ENCODE measurements at places on chromosomes 11 and 22. TPM values are rescaled to one million over a fixed set of nuclear protein-coding genes. Genes with fewer than 3 reads are reported as not detected.
A peak's percentile ranks its signal among the peaks of the same experiment; 100 is the strongest.

The ST14 gene
- 0.94 TPM for total RNA-seq

DNA sequence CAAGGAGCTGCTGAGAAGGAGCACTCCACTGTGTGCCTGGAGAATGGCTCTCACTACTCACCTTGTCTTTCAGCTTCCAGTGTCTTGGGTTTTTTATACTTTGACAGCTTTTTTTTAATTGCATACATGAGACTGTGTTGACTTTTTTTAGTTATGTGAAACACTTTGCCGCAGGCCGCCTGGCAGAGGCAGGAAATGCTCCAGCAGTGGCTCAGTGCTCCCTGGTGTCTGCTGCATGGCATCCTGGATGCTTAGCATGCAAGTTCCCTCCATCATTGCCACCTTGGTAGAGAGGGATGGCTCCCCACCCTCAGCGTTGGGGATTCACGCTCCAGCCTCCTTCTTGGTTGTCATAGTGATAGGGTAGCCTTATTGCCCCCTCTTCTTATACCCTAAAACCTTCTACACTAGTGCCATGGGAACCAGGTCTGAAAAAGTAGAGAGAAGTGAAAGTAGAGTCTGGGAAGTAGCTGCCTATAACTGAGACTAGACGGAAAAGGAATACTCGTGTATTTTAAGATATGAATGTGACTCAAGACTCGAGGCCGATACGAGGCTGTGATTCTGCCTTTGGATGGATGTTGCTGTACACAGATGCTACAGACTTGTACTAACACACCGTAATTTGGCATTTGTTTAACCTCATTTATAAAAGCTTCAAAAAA, 72.6 kb downstream of the NCAPD3 start:
- H3K4me1 ChIP-seq, result no peaks in the 10 kb centered on the region
- DNase-seq, result no peak
- no peak overlapping the region for H3K4me3 ChIP-seq
- no peaks in the 10 kb centered on the region for H3K36me3 ChIP-seq
- H3K27ac ChIP-seq, result peak overlapping the region; percentile 42

DNA sequence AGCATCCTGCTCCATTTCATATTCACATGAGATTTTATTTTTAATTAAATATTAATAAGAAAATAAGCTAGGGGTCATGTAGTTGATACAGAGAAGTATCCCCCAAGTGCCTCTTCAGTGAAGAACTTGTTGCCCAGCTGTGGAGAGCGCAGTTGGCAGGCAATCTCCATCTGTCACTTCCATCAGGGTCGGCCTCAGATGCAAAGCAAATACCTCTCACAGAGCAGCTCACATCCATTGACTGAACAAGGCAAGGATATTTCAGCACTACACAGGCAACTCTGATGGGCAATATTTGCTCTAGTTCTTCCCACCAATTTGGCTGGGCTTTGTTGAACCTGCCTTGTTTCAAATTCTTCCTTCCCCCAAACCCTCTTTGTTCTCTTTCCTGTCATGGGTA, 129.4 kb downstream of the NOX4 start:
- no peaks in the 10 kb centered on the region for H3K36me3 ChIP-seq
- DNase-seq, result no peak
- H3K27ac ChIP-seq, result no peak overlapping the region
- H3K27me3 ChIP-seq, result no peaks in the 10 kb centered on the region
- no peak overlapping the region for H3K4me3 ChIP-seq

DNA sequence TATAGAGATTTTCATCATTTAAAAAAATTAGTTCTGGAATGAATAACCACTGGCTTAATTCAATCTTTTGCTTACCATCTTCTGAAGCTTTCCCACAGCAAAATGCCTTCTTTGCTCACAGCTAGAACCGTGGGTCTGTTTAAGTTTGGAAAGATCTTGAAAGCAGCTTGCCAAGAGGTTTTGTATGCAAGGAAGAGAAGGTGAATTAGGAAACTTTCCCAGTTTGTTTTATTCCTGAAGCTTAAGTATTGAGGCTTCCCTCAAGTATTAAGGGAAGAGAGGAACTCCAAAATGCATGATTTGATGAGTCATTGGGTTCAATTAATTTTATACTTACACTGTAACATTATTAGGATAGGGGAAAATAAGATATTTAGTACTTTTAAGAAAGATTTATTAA, 1.9 kb upstream of the ARHGEF12 start:
- DNase-seq, result no peak
- peaks cover 25% of the 10 kb centered on the region for H3K4me1 ChIP-seq
- H3K27ac ChIP-seq, result no peak overlapping the region
- H3K27me3 ChIP-seq, result peaks cover 73% of the 10 kb centered on the region
- H3K4me3 ChIP-seq, result no peak overlapping the region

DNA sequence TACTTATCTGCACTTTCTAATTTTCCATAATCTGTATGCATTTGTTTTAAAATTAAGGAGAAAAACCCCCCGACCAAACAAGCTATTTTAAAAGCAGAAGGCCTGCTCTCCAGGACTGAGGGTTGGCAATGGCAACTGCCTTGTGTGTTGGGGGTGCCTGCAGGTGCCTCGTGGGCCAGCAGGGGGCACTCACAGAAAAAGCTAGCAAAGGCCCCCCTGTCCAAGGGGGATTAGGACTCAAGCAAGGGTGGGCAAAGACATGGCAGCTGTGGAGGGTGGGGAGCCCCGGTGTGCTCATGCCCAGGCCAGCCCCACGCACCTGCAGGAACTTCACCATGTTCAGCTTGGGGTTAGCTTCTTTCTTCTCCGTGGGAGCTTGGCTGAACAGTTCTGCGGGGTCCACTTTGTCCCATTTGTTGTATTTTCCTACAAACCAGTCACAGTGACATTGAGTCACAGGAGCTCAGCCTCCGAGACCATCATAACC, 10.3 kb downstream of the TOP3B start:
- H3K4me1 ChIP-seq, result peaks cover 15% of the 10 kb centered on the region
- no peaks in the 10 kb centered on the region for H3K27me3 ChIP-seq
- peaks cover 18% of the 10 kb centered on the region for H3K36me3 ChIP-seq
- H3K4me3 ChIP-seq, result no peak overlapping the region
- DNase-seq, result peak; percentile 54

The OR4D5 gene
- not detected for total RNA-seq

- peaks cover 26% of the 10 kb centered on the region for H3K4me1 ChIP-seq
- H3K36me3 ChIP-seq, result peaks cover 9% of the 10 kb centered on the region
- no peaks in the 10 kb centered on the region for H3K27me3 ChIP-seq
These were observed 99.3 kb downstream of the TBC1D22A start for GRCh38 chr22:46861468-46862367.

DNA sequence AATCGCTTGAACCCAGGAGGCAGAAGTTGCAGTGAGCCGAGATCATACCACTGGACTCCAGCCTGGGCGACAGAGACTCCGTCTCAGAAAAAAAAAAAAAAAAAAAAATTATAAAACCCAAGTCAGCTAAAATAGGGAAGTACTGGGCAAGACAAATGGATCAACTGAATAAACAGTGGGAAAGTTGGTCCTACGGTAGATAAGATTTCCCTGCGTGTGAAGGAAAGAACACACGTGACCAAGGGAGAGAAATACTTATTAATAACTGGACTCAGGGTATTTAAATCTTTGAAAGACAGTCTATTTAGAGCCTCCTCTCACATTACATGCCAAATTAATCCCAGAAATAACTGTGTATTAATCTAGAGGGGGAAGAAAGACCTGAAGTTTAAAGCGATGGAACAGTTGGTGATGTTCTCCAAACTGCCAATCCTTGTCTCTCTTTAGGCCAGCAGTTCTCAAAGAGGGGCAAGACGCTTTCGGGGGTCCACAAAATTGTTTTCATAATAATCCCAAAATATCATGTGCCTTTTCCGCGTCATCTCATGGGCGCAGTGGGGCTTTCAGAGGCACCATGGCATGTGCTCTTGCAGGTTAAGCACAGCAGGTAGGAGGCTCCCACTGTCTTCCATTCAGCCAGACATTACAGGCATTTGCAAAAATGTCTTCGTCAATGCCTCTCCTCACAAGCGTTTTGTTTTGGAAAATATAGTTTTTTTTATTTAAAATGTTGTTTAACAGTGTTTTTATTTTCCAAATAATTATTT, 6.6 kb downstream of the RTL6 start:
- H3K4me3 ChIP-seq, result no peak overlapping the region
- H3K4me1 ChIP-seq, result peaks cover 46% of the 10 kb centered on the region
- H3K27me3 ChIP-seq, result no peaks in the 10 kb centered on the region
- no peak for DNase-seq

GRCh38 chr11:16226245-16226644, 130.1 kb downstream of the SOX6 start:
- H3K4me3 ChIP-seq, result no peak overlapping the region
- H3K36me3 ChIP-seq, result no peaks in the 10 kb centered on the region
- H3K27ac ChIP-seq, result no peak overlapping the region
- H3K4me1 ChIP-seq, result no peaks in the 10 kb centered on the region
- H3K27me3 ChIP-seq, result no peaks in the 10 kb centered on the region

The OR8D4 gene
- not detected for total RNA-seq

The ASCL2 gene
- not detected for total RNA-seq

DNA sequence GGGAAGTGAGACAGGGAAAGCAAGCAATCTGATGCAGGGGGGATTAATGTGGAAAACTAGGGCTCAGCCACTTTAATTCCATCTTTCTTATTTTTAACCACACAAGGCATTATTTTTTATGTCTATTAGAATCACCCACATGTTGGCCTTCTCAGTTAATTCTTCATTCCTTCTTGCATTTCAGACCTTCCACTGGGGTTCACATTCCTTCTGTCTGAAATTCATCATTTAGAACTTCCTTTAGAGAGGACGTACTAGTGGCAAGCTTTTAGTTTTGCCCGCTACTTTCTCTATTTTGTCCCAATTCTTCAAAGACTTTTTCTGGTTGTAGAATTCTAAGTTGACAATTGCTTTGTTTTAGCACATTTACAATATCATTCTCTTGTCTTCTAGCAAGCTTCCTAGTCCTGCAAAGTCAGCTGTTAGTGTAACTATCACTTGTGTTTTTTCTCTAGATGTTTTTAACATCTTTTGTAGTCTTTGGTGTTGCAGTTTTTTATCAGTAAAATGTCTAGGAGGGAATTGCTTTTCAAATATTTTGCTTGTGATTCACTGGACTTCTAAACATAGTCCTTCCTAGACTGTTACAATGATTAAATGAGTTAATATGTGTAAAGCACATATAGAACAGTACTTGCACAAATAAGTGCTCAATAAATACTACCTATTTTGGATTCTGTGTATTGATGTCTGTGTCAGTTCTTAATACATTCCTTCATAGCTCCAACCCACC, 5.5 kb upstream of the NNMT start:
- peaks cover 5% of the 10 kb centered on the region for H3K27me3 ChIP-seq
- H3K4me3 ChIP-seq, result no peak overlapping the region
- H3K4me1 ChIP-seq, result peaks cover 5% of the 10 kb centered on the region

GRCh38 chr11:2446590-2447252, 1.9 kb downstream of the KCNQ1 start:
- no peaks in the 10 kb centered on the region for H3K36me3 ChIP-seq
- H3K27ac ChIP-seq, result peak overlapping the region; percentile 89
- peak overlapping the region; percentile 91 for H3K4me3 ChIP-seq
- DNase-seq, result no peak
- H3K4me1 ChIP-seq, result peaks cover 51% of the 10 kb centered on the region
